ENCODE measurements at places on chromosomes 13 and 19.
A peak's percentile ranks its signal among the peaks of the same experiment; 100 is the strongest.

DNA sequence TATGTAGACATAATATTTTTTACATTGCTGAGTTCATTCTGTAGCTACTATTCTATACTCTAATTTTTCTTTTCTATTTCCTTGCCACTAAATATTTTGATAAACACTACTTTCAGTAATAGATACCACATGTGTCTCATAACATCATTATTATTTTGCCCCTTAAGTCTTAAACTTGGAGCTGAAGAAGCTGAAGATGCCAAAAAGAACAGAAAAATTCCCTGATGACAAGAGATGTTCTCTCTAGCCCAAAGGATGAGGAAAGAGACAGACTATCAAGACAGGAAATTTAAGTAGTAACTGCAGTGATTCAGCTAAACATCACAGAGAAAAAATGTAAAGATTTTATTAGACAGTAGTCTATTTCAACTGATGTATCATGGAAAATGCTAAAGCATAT is 322.0 kb upstream of the KLHL1 start:
- DNase-seq = no peak

DNA sequence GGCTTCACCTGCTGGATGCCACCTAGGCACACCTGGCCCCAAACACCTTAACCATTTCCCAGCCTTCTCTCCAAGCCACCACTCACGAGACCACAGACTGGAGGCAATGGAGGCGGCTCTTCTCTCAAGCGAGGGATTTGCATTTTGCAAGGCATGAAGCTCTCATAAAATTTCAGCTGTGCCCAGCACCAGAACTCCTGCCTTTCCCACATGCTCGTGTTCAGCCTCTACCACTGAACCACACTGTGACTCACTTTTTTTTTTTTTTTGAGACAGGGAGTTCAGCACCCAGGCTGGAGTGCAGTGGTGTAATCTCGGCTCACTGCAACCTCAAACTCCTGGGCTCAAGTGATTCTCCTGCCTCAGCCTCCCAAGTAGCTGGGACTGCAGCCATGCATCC is 10.6 kb downstream of the NANOS3 start:
- DNase-seq = peak; percentile 36

DNA sequence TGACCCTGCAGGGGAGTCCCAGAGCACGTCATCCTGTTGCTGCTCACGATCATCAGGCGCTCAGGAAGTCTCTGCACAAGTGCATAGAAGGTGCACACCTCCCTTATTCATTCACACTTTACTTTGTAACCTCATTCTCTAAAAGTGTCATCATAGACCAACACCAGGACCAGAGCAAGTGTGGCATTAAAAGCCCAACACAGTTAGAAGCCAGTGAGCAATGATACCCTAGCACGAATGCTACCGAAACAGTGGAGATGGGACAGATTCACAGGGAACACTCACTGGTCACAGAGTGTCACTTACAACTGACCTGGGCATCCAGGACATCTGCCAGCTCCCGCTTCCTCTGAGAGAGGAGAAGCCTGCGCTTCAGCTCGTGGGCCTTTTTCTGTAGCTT is 17.0 kb downstream of the HAUS8 start:
- no peak for DNase-seq

DNA sequence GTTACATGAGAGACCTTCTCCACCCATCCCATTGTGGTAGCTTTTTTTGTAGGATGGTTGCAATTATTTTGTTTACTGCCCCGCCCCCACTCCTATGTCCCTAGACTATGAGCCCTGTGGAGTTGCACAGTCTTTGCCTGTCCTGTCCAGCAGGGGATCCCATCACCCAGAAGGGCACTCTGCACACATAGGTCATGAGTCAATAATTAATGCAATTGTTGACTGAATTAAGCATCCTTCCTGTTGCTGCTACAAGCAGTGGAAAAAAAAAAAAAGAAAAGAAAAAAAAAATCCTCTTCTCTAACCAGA is 14.2 kb downstream of the C19orf81 start:
- DNase-seq = no peak

DNA sequence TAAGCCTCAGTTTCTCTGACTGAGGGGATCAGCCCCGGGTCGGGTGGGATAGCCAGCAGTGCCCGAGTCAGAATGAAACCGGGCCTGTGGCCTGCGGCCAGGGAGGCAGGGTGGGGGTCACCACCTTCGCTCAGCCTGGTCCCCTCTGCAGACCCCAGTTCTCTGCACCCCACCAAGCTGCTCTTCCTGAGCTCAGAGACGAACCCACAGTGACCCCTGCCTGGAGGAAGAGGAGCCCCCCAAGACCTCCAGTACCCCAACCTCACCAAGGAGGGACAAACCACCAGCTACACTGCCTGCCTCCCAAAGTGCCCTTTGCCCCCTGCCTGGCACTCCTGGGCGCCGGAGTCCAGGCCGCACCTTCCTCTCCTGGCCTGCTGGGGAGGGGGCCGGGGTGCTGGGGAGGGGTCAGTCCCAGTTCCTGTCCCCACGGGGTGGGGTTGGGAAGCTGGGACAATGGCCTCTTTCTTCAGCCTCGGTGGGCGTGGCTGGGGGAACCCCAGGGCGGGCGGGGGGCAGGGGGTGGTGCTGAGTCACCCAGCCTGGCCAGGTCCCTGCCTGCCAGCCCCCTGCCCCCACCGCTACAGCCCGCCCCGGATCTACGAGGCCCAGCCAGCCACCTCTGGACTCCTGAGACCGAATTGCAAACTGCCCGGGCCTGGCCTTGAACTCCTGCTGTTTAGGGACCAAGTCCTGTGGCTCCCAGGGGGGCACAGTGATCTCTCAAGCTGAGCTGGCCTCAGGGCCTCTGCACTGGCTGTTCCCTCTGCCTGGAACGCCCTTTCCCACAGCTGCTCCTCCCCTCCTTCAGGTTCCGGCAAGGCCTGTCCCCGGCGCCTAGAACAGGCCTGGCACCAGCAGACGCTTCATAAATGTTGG is 14.3 kb downstream of the ZBTB7A start:
- no peak for DNase-seq

DNA sequence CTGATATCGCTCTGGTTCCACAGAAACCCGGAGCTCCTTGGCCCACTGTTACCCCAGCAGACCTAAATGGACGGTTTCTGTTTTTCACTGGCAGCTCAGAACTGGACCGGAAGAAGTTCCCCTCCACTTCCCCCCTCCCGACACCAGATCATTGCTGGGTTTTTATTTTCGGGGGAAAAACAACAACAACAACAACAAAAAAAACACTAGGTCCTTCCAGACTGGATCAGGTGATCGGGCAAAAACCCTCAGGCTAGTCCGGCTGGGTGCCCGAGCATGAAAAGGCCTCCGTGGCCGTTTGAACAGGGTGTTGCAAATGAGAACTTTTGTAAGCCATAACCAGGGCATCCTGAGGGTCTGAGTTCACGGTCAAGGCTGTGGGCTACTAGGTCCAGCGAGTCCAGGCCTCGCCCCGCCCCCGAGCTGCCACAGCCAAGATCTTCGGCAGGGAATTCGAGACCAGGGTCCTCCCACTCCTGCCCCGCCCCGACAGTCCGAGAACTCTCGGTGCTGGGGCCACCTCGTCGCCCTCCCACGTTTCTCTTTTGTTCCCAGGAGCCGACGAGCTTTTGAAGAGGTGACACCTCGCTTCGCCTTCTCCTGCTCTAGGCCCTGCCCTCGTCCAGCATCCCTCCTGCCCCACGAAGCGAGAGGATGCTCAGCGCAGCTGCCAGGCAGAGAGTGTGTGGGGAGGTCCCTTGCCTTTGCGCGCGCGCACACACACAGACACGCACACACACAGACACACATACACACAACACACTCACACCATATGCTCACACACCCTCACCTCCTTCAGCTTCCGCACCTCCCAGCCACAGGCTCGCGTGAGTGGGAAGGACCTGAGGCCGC is 8.8 kb downstream of the ZIC2 start:
- DNase-seq = no peak

Data from cardiac muscle cell (in vitro differentiated cells and primary cell).